ENCODE measurements at places on chromosomes 3 and 15.
A peak's percentile ranks its signal among the peaks of the same experiment; 100 is the strongest.

- DNase-seq: no peak
Measured at GRCh38 chr3:53156368-53156834, 4.6 kb upstream of the PRKCD start.

GRCh38 chr15:29454506-29454905 lies 184.9 kb upstream of the NSMCE3 start:
- no peak for DNase-seq

GRCh38 chr3:43181202-43181821 lies 75.4 kb upstream of the POMGNT2 start:
- DNase-seq: peak; percentile 75

DNA sequence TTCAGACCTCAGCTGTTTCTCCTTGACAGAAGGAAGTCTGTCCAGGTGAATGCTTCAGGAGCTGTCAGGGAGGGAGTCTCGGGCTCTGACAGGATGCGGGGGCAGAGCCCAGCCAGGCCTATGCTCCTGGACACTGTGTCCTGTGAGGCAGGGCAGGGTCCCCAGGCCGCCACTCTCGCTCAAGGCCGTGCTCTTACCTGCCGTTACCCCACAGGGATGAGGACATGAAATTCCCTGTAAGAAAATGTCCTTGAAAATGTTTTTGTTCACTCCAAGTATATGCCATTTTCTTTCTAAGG lies 63.9 kb downstream of the BOC start:
- no peak for DNase-seq

DNA sequence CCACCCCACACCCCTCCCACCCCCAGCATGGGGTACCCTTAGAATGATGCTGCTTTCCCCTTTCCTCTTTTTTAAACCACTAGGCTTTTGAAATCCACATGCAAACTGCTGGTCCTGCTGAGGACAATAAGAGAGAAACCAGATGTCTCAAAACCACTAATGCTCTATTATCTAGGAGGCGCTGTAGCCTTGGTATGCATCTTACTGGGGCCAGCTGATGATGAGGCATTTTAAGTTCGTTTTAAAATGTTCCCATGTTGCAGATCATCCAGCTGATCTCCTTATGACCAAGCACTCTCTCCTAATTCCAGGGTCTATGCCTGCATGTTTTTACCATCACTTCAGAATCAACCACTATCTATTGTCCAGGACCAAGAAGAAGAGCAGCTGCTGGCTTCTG lies 1.3 kb downstream of the NME9 start:
- no peak for DNase-seq

GRCh38 chr3:154657218-154657617 lies 227.2 kb upstream of the GPR149 start:
- DNase-seq: no peak

DNA sequence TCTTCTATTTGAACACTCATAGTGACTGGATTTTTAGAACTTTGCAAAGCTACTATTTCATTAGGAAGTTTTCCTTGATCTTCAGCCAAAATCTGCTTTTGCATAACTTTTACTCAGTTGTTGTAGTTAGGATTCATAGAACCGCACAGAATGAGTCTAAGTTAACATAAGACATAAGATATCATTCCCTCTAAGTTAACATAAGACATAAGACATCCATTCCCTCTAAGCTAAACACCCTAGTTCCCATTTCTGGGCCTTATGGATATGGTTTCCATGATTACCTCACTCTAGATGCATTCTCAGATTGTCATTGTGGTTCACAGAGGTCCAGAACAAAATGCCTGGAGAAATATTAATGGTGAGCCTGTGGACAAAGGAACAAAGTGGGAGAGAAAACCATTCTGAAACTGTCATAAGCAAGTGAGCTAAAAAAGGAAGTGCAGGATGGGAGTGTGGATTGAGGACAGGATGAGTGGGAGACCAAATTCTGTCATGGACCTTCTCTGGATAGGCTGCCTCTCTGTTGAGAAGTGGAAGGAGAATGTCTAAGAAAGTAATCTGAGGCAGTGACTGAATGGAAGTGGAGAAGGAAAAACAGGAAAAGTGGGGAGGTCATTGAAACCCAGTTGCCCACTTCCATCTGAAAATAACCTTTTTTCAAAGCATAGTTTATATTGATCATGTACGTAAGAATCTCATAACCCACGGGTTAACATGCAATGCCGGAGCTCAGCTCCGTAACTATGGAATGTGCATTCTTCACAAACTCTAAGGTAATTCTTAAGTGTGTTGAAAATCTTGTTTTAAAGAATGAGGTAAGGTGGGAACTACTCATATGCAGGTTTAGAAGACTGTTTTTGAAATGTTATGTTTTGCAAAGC lies 37.4 kb upstream of the SECISBP2L start:
- DNase-seq: no peak

- no peak for DNase-seq
Measured at GRCh38 chr15:72511536-72511935, 37.4 kb downstream of the ARIH1 start.

DNA sequence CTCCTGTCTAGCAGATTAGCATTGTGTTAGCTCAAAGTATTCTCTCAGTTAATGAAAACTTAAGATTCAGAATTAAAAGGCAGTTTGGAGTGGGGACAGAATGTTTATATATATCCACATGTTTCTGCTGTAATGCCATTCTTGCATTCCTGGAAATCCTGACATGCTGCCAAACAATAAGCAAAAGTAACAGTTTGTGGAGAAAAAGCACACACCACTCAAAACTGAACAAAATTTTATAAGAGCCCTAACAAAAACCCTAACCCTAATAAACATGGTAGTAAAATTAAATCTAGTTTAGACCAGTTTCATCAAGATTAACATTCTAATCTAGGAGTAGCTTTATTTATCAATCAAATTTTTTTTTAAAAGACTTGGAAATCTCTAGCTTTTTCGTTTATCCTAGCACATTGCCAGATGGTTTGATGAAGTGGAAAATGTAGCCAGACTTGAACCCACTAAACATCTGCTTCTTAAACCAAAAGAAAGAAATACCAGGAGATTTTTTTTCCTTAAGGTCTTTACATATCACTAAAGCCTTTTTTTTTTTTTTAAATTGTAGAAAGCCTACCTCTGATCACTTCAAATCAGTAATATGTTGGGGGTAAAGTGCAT lies 3.7 kb downstream of the TCAIM start:
- DNase-seq: no peak

DNA sequence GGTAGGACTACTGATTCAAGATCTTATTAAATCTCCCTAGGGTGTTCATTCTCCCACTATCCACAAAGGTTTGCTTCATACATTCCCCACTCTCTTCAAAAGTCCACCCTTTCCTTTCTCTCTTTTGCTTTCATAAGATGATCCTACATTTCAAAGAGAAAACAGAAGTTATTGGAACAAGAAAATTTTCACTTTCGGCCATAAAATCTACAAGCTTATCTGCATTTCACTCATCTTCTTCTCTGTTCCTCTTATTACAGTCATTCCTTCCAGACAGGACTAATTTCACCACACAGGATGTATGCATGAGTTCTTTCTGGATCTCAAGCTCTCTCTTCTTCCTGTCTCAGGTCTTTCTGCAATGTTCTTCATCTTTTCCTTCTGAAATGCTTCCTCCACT lies 238.7 kb downstream of the ISL2 start:
- DNase-seq: no peak

GRCh38 chr3:50211930-50212329 lies 6.9 kb downstream of the SLC38A3 start:
- DNase-seq: no peak

- no peak for DNase-seq
Measured at GRCh38 chr3:58292866-58293265, 13.2 kb upstream of the RPP14 start.

DNA sequence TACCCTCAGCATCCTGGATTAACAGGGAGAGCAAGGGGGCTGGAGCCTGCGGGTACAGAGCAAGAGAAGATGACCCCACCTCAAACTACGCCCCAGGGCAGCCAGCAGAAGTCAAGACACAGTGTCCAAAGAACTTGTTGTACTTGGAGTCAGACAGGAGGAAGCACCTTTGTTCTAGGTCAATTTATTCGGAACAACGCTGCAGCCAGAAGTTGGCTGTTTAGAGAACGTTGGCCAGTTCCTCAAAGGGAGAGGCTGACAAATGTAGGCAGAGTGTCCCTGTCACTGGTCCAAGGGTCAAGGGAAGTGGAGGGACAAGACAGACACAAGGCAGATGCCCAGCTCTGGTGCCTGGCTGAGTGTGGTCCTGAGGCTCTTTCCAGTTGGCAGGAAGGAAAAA lies 32.1 kb upstream of the PIAS1 start:
- no peak for DNase-seq

DNA sequence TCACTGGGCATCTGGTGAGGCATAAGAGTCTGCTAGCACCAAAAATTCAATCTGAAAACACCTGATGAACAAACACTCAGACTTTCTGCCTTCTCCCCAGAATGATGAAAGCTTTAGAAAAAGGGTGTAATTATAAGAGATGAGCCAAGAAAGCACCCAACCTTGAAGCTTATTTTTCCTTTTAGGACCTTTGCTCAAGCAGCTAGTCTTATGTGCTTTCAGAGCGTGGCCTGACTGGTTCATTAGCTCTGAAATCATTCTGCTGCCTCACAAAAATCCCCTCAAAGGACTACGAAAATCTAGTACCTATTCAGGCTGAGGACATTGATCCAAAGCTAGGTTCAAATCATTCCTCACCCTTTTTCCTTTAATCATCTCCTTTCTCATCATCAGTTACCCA lies 662.3 kb downstream of the MAGI1 start:
- no peak for DNase-seq

Data from epithelial cell of prostate (primary cell).